ENCODE measurements at places on chromosomes 5 and 9.
A peak's percentile ranks its signal among the peaks of the same experiment; 100 is the strongest.

DNA sequence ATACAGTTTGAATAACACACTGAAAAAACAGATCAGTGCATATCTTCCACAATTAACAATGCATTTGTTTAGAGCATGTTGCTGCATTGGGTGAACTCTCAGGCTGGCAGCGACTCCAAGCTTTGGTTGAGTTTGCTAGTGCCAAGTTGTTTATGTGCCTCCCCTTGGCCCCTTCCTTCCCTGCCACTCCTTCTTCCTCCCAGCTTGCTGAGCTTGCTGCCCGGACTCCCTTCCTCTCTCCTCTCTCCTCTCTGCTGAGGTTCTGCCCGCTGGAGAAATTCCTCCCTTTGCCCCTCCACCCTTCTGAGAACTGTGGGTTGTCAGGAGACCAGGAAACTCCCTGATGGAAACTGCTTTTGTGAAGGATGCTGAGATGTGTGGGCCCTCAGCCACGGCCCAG, 247.3 kb downstream of the PDZD2 start:
- DNase-seq, result no peak

DNA sequence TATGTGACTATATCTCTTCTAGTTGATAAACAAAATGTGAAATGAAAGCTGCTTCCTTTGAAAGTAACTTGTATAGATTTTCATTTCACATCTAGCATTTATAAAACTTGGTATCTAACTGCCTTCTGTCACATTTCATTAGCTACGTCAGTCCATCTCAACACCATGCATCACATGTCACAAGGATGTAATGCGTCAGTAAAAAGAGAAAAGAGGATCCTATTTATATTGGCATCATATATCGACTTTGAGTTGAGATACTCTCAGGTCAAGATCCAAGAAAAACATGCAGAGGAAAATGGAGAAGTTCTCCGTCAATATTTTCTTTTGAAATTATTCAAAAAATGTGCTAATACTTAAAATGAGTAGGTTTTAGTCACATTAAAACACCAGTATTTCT, 1211.2 kb downstream of the EFNA5 start:
- no peak for DNase-seq

- DNase-seq, result peak; percentile 77
Measured at GRCh38 chr5:149264439-149265067, 7.1 kb upstream of the AFAP1L1 start.

DNA sequence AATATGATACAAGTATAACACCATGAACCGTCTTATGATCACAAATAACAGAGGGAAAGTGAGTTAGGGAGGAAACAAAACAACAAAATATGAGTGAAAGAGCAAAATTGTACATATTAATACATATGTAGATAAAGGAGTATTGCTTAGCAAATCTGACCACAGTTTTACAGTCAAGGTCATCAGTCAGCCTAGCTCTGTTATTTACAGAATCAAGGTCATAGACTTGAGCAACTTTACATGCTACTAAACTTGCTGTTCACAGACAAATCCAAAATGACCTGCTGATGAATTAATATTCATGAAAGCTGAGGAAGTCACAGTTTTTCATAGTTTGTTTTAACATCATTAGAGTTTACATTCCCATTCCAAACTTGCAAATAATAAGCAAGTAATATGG, 1387.7 kb upstream of the ACO1 start:
- DNase-seq, result no peak

GRCh38 chr9:38016375-38017135, 52.5 kb downstream of the SHB start:
- no peak for DNase-seq

GRCh38 chr5:179314606-179315355, 30.5 kb downstream of the ADAMTS2 start:
- DNase-seq, result no peak

GRCh38 chr9:6354072-6354686, 26.0 kb downstream of the TPD52L3 start:
- peak; percentile 53 for DNase-seq

DNA sequence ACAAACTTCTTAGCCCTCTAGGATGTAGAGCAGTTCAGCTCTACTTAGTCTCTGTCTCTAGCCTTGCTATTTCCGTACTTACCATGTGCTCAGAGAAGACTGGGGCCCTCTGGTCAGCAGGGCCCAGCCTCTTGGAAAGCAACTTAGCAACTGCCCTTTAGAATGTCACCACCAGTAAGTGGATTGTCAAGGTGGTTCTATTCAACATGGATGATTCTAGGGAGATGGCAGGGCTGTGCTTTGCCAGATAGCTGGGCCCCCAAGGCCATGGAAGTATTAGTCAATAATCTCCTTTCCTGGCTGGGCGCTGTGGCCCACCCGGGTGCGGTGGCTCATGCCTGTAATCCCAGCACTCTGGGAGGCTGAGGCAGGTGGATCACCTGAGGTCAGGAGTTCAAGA, 177.6 kb upstream of the MVB12B start:
- no peak for DNase-seq

DNA sequence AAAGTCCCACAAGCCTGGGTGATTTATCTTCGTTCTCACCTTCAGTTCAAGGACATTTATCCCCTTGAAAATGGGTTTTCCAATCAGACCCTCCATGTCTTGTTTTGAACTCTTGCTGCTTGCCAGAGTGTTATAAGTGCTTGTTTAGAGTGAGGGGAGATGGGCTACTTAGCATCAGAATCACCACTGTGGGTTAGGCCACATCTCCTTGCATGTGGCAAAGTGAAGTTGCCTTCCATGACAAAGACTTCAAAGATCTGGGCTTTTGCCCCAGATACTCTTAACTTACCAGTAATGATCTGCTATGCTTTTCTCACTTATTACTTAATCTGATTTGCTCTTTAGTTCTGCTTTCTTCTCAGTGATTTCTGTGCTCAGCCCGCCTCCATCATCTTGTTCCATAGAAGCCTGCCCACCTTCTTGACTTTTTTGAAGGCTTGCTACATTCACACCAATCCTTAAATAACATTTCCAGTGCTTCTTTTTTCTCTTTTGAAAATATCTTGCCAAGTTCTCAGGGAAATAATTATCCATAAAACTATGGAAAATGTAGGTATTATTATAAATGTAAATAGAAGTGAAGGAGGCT, 39.0 kb downstream of the GPR21 start:
- no peak for DNase-seq

DNA sequence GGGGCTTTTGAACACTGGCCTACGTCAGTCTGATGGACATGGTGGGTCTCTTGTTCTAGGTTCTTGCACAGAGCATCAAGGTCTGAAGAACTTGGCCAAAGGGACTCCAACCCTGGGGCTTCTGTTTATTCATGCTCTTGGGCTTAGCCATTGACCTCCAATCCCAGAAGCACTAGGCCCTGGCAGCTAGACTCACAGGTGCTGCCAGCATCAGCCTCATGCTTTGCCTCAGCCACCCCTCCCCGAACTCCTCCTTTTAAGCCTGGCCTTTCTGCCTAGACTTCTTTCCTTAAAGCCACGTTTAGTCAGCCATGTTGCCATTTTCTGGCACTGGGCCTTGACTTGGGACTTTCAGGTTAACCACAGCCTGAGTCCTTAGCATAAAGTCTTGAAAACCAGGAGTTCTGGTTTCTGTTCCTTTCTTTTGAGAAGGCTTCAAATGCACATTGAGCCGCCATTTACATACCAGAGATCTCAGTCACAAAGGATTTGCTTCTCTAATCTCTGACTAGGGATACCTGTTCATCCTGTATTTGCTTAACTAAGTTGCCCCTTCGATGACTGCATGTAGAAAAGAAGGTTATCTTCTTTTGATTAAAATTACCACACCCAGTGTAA, 54.7 kb downstream of the ANGPTL2 start:
- no peak for DNase-seq

GRCh38 chr9:127852829-127853228, 1.6 kb downstream of the ENG start:
- DNase-seq, result no peak

GRCh38 chr9:97447001-97447400, 35.1 kb downstream of the TDRD7 start:
- DNase-seq, result no peak

DNA sequence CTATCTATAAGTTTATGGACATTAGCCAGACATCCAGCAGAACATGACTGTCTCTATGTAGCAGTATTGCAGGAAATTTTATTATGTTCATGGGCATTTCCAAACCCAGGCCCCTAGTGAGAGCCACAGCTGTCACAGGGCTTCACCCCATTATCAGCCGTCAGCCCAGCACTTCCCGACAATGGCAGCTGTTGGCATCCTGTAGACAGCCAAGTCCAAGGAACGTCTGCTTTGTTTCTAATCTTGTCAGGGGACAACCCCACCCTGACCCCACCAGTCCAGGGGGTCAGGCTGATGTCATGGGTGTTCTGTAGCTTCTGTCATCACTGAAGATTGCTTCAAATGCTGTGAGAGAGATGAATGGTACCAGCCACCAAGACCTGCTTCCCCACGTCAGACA, 565.3 kb upstream of the BRINP1 start:
- no peak for DNase-seq

- DNase-seq, result peak; percentile 40
Measured at GRCh38 chr9:110115341-110115820, 92.6 kb downstream of the C9orf152 start.

- no peak for DNase-seq
Measured at GRCh38 chr5:77249475-77249874, 39.0 kb downstream of the PDE8B start.

- DNase-seq, result no peak
Measured at GRCh38 chr5:178532666-178533065, 57.5 kb downstream of the COL23A1 start.

DNA sequence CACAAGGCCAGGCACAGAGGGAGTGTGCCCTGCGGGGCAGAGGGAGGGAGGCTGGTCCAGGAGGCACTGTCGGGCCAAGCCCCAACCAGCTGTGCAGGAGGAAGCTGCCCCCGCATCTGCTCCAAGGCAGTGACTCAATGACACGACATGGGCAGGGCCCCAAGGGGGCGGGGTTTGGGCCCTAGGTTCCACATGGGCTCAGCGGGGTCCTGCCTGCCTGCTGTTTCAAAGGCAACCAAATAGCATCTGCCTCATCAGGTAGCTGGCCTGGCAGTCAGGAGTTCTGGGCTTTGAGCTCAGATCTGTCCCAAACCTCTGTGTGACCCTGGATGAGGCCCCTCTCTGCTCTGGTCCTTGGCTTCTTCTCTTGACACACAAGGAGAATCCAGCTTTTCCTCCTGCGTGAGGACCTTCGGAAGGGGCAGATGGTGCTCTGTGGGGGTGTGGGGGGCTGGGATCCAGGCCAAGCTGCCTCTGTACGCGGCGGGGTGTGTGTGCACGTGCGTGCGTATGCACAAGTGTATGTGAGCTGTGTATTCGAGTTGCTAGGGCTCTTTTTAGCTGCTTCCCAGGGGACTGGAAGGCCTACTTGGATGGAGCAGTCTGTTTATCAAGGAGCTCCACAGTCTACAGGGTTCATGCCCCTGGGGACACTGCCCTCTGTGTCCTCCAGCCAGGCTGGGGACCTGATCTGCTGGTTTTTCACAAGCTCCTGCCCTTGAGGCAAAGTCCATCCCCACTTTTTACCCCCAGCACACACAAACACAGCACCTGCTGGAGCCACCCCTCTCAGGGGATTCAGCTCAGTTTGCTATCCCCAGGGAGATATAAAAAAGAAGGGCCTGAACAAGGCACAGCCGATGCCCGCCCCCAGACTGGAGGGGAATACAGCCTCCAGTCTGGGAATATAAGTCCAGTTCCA, 138.9 kb downstream of the RGS3 start:
- DNase-seq, result peak; percentile 58

GRCh38 chr5:128196791-128197190, 113.2 kb downstream of the SLC12A2 start:
- DNase-seq, result no peak

DNA sequence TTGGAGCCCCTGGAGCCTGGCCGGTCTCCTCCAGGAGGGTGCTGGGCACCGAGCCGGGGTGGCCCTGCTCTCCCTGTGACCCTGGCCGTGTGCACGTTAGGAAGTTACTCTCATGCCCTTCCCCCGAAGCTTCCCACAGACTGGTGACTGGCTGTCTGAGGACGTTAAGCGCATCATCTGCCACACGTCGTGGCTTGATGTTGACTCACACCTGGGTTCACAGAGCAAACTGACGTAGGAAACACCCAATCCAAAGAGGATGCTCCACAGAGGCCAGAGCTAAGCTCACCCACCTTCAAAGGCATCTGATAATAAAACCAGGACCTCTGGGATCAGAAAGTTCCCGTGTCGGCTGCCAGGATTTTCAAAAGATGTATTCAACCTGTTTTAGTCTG, 152.9 kb upstream of the PHYKPL start:
- DNase-seq, result no peak

GRCh38 chr5:151580239-151580638, 10.9 kb downstream of the FAT2 start:
- DNase-seq, result no peak

DNA sequence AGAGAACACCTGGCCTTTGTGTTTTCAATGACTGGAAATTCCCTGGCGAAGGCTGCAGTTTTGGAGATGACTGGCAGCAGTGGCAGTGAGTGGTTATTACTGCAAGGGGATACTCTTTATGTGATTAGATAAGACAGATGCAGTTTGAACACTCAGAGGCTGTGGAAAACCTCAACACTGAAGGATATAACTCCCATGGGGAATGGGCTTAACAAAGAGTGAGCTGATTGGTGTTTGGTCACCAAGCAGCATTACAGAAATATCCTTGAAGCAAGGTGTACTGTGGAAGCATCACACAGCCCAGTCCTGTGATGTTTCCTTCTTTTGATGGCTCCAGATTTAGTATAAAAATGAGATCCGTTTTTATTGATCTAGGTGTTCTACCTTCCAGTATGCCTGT, 490.7 kb upstream of the PTPRD start:
- no peak for DNase-seq

DNA sequence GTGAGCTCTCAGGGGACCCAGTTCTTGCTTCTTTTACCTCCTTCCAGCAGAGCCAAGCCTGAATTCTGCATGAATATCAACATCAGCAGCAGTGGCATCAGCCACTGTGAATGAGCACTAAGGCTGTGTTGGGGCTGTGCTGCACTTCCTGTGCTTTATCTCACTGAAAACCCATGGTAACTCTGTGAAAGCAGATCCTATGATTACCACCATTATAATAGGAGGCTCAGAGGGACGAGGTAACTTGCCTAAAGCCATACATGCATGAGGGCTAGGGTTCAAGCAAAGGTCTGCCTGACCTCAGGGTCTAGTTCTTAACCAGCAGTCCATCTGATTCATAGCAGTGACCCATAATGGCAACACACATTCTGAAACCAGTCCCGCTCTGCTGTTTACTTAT, 60.5 kb upstream of the RAPGEF1 start:
- DNase-seq, result no peak

- no peak for DNase-seq
Measured at GRCh38 chr9:130786526-130786925, 48.5 kb upstream of the ABL1 start.

GRCh38 chr9:109969573-109970237, 189.7 kb downstream of the PALM2AKAP2 start:
- no peak for DNase-seq

DNA sequence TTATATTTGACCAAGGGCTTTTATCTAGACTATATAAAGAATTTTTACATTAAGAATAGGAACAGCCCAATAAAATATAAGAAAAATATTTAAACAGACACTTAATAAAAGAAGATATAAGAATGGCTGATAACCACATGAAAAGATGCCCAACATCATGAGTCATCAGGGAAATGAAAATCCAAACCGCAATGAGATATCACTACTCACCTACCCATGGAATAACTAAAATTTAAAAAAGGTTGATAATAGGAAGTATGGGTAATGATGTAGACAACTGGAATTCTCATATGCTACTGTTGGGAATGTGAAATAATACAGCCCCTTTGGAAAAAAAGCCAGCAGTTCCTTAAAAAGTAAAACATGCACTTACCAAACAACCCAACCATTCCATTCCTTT, 206.9 kb upstream of the PCSK5 start:
- no peak for DNase-seq
